Activated gamma-delta T cell (primary cell): ENCODE measurements at places on chromosomes 7 and 10.

DNA sequence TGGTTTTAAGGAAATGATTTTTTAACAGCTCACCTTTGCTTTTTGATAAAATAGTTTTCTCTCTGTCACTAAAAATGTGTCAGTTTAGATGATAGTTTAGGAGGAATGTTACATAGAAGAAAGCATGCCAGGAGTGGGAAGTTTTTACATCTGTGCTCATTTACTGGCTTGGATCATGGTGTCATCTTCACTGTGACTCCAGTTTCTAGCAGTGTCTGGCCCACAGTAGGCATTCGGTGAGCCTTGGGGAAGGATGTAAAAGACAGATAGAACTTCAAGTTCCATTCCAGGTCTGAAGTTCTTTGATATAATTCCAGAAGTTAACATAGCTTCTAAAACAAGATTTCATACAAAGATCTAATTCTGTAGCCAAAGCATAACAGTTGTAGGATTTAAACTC lies 259.2 kb downstream of the BICC1 start:
- DNase-seq, result no peak

GRCh38 chr7:40463446-40463845 lies 328.6 kb downstream of the SUGCT start:
- no peak for DNase-seq

GRCh38 chr7:152419473-152420429 lies 16.1 kb downstream of the KMT2C start:
- no peak for DNase-seq

GRCh38 chr10:3045471-3046209 lies 21.7 kb upstream of the PFKP start:
- no peak for DNase-seq

DNA sequence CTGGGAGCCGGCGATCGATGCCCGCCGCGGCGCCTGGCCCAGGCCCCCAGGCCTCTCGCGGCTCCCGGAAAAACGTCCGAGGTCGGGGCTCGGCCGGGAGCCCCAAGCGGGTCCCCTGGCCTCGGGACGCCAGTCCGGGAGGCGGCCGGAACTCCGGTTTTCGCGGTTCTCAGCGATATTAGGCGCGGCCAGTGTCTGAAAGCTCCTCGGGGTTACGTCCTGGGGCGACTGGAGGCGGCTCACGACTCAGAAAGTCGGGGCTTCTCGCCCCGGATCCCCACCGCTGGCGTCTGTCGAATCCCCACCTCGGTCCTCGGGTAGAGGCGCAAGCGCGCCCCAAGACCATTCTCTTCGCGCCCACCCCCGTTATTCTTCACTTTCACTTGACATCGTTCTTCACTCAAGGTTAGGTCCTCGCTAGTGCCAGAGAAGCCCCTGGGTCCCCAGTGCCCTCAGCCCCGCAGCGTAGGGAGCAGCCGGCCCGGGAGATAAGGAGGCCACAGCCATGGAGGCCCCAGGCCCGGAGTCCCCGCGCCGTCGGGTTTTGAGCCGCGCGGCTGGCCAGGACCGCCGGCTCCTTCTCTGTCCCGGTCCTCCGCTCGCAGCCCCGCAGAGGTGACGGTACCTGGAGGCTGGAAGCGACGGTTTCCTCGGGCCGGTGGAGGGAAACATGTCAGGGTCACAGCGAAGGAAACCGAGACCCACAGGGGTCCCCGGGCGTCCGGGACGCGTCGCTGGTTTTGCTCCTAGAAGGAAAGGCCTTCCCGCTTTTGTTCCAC lies 35.2 kb upstream of the EBLN1 start:
- DNase-seq, result peak; percentile 12

- no peak for DNase-seq
Measured at GRCh38 chr7:81414411-81414810, 355.4 kb downstream of the HGF start.

GRCh38 chr10:78045237-78045636 lies 11.6 kb downstream of the RPS24 start:
- DNase-seq, result no peak

GRCh38 chr10:86953747-86954680 lies 3.4 kb downstream of the MMRN2 start:
- DNase-seq, result no peak

GRCh38 chr10:43126759-43127424 lies 11.4 kb upstream of the CSGALNACT2 start:
- DNase-seq, result no peak

- no peak for DNase-seq
Measured at GRCh38 chr10:49008091-49008490, 68.5 kb upstream of the LRRC18 start.

- no peak for DNase-seq
Measured at GRCh38 chr10:104368381-104368780, 14.7 kb downstream of the CFAP58 start.

DNA sequence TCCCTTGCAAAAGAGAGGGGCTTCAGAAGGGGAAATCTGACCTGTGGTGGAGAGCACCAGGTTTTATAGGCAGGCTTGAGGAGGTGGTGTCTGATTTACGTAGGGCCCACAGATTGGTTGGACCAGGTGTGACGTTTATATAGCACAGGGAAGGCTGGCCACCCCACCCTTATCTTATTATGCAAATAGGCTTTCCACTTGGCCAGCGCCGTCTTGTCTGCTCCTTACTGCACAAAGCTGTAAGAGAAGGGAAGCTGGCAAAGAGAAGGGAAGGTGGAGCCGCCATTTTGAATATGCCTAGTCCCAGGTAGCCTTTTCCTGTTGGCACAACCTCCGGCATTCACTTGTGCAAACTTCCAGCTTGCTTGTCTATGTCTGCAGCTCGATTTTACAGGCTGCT lies 221.4 kb downstream of the GATA3 start:
- DNase-seq, result no peak

DNA sequence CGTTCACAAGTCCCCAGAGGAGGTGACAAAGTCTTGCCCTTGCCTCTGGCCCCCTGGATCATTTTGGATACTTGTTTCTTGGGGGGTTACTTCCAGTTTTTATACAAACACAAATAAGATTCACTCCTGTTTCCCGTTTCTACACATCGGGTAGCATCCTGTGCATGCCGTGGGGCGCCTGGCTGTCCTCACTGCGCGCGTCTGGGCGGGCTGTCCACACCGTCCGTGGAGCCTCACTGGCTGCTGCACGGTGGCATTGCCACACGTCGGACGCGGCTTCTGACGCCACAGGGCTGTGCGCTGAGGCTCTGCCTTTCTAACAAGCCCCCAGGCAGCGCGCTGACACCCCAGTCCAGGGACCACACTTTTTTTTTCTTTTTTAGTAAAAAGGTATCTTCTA lies 18.4 kb downstream of the BNIP3 start:
- no peak for DNase-seq

GRCh38 chr7:101956130-101956529 lies 138.7 kb downstream of the CUX1 start:
- DNase-seq, result no peak

- DNase-seq, result no peak
Measured at GRCh38 chr7:132910657-132911056, 171.2 kb downstream of the CHCHD3 start.

GRCh38 chr7:105871142-105871541 lies 5.3 kb downstream of the ATXN7L1 start:
- no peak for DNase-seq

GRCh38 chr10:77798940-77799339 lies 127.6 kb downstream of the DLG5 start:
- DNase-seq, result no peak

DNA sequence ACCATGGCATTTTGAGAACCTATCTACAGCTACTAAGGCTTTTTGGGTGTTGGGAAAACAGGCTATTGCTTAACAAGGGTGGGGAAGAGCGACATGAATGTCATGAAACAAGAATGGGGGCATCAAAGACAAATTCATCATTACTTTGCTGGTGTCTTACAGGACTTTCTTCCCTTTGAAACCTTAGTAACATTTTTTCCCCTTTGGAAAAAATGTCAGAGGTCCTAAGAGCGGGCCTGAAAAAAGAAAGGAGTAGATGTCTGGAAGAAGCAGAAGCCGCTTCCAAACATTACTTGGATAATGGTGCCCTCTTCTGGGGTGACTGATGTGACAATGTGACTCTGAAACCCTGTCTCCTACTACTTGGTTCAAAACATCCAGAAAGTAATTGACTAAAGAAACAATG lies 3.8 kb upstream of the DDX50 start:
- DNase-seq, result no peak

- DNase-seq, result no peak
Measured at GRCh38 chr10:14617852-14618251, 156.8 kb downstream of the FAM107B start.

DNA sequence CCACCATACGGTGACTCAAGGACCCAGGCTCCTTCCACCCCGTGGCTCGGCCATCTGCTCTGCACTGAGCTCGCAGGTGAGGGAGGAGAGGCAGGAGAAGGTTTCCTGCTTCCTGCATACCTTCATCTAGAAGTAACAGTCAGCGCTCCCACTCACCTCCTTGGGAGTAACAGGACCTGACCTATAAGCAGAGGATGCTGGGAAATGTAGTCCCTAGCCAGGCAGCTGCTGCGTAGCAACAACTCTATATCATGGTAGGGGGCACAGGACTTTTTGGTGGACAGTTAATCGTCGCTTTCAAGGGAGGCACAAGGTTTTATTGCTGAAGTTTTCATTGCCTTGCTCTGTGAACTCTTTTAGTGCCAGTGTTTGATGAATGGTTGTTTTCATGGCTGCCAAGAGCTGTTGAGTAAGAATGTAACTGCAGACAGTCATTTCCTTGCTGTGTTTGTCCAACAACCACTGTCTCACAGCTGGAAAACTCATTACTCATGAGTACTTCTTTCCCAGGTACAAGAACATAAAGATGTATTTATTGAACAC lies 10.2 kb upstream of the ZFYVE27 start:
- no peak for DNase-seq

DNA sequence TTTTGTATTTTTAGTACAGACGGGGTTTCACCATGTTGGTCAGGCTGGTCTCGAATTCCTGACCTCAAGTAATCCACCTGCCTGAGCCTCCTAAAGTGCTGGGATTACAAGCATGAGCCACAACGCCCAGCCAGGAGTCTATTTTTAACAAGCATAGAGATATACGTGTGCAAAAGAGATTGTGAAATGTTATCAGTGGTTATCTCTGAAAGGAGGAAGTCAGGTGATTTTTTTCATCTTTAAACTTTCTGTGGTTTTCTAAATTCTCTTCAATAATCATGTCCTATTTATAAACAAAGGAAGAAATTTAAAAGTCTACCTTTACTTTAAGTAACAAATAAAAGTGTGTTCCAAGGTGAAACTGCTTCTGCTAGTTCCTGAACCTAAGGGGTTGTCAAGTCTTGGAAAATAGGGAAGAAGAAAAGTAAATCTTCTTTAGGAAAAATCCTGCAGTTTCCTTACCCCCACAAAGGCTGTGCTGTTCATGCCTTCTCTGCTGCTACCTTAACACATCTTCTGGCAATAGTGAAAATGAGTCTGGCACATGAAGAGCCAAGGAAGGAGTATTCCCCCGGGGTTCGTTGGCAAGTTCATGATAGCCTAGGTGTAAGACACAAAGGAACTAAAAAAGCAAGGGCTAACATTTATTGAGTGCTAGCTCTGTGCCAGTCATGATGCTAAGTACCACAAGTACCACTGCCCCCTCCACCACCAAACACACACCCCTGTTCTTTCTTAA lies 51.1 kb downstream of the CYP26A1 start:
- no peak for DNase-seq

DNA sequence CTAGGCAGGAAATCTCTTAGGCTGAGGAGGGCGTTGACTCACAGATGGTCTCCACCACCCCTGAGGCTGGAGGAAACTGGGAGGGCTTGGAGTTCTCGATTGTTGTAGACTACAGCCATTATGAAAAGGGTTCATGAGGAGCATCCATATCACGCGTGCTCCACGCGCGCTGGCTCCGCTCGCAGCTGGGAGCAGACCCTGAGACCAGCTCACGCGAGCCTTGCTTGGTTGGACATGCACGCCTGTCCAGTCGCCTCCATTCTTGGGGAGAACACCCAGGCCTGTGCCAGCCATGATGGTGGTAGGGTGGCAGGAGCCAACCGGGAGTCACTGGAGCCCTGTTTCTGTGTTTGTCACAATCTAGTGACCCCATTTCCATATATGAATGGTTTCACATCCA lies 139.1 kb downstream of the TCERG1L start:
- no peak for DNase-seq

DNA sequence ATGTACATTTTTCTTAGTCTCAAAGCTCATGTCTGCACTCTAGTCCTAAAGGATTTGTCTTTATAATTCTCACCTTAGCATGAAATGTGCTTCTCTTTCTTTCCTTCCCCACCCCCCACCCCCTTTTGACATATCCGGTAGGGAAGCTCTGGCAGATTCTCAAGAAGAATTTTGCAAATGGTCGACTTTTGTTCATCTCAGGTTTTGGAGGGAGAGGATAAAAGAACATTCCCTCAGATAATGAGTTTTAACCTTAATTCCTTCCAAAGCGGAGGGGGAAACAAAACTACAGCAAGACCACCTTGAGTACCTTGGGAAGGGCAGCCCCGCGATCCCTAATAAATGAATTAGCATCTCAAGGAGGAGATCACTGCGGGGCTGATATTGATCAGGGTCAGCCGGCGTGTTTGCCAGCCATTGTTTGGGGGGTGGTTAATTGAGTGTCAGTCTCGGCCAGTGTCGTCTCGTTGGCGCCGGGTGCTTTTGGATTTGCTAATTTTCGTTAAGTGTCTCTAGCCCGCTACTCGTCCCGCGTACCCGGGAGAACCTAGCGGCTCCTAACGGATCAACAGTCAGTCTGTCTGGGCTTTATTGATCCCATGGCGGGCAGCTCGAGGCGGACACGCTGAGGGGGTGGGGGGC lies 874 bp upstream of the BAMBI start:
- DNase-seq, result no peak

DNA sequence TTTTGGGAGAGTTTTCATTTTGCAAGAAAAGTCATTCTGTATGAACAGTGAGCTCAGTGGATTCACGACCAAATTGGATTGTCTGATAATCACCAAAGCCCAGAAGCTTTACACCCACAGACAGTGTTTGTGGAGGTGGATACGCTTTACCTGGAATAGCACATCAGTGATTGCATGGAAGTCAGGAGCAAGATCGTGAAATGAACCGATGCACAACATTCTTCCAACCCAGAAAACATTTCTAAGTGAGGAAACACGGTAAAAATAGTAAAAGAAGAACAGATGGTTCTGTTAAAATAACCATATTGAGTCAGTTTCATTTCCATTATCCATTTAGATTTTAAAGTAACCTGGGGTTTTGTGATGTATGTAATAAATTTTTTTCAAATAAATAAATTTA lies 478.2 kb upstream of the PFKP start:
- no peak for DNase-seq

DNA sequence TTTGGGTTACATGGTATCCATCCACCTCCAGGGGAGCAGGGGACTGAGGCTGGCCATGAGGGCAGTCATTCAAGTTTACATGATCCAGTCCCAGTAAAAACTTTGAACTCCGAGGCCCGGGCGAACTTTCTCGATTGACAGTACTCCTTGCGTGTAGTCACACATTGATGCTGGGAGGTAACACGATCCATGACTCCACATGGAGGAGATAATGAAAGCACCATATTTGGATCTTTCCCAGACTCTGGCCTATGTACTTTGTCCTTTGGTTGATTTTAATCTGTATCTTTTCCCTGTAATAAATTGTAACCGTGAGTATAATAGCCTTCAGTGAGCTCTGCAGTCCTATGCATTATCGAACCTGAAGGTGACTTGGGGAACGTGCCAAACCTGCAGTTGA lies 401.6 kb downstream of the KCNMA1 start:
- DNase-seq, result no peak
